ENCODE measurements at places on chromosomes 12 and 14. TPM values are rescaled to one million over a fixed set of nuclear protein-coding genes. Genes with fewer than 3 reads are reported as not detected.

GRCh38 chr12:55666508-55666907 is 29.8 kb downstream of the OR10P1 start:
- DNase-seq, result no peak

GRCh38 chr12:49283541-49284429 is 11.2 kb upstream of the PRPH start:
- DNase-seq, result no peak

The ZBTB39 gene
- total RNA-seq, result 3.0 TPM

DNA sequence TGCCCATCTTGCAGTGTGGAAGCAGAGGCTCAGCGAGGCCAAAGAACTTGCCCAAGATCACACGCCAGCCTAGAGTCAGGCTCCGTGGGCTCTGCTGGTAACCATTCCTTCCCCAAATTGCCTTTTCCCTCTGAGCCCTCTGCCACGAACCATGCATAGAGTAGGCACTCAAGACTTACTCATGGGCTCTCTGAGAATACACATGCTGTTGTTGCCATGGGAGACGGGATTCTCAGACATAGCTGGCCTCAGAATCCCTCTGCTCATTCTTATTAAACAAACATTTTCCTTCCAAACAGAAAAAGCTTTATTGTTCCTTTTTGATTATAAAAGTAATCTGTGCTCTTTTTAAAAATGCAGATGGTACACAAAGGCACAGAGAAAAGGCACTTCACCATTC is 52.5 kb upstream of the WSCD2 start:
- no peak for DNase-seq

The B4GALNT3 gene
- total RNA-seq, result 32.1 TPM

GRCh38 chr14:68692216-68692615 is 100.7 kb downstream of the ZFP36L1 start:
- no peak for DNase-seq

GRCh38 chr12:131810726-131811125 is 17.5 kb upstream of the MMP17 start:
- peak; percentile 5 for DNase-seq

GRCh38 chr12:19910681-19911080 is 457.7 kb upstream of the PDE3A start:
- DNase-seq, result no peak

- DNase-seq, result no peak
These were observed 4.1 kb downstream of the TSHR start for GRCh38 chr14:80959496-80959895.

GRCh38 chr14:68695326-68695768 is 97.5 kb downstream of the ZFP36L1 start:
- no peak for DNase-seq

GRCh38 chr12:12070674-12071656 is at the start of gene BCL2L14:
BCL2L14 (plus strand) TSS chr12:12070939; CDS start chr12:12079306, 8,367 bp downstream.
- DNase-seq, result no peak

DNA sequence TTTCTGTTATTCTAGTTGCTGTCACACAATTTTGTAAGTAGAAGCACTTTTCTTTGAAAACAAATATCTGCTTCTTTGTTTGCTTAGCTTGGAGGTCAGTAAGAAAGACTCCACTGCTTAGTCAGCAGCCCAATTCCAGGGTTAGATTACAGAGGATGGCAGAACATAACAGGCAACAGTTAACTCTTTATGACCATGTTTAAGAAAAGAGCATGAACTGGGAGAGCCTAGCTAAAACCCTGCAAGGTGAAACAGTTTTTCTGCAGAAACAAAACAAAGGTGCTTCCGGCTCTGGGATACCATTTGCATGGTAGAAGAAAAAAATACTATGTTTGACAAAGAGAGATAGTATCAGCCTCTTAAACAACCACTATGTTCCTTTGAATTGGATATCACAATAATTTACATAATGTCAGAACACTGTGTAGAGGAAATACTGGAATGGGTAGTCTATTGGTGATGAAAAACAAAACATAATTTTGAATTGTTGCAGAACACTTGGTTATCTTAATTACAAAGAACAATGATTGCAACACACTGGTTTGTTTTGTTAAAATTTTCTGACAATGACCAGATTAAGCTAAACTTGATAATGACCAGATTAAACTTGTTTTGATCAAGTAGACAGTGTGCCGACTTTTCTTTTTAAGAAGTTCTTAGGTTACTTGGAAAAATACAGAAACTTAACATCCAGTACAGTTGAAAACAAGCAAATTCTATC is 22.4 kb upstream of the PPM1H start:
- no peak for DNase-seq

The MGAT4C gene
- total RNA-seq, result 2.6 TPM

The LBHD2 gene
- total RNA-seq, result not detected

The KRT78 gene
- total RNA-seq, result not detected

The CLEC2A gene
- not detected for total RNA-seq

- no peak for DNase-seq
These were observed 2.7 kb upstream of the NUAK1 start for GRCh38 chr12:106141452-106141851.

DNA sequence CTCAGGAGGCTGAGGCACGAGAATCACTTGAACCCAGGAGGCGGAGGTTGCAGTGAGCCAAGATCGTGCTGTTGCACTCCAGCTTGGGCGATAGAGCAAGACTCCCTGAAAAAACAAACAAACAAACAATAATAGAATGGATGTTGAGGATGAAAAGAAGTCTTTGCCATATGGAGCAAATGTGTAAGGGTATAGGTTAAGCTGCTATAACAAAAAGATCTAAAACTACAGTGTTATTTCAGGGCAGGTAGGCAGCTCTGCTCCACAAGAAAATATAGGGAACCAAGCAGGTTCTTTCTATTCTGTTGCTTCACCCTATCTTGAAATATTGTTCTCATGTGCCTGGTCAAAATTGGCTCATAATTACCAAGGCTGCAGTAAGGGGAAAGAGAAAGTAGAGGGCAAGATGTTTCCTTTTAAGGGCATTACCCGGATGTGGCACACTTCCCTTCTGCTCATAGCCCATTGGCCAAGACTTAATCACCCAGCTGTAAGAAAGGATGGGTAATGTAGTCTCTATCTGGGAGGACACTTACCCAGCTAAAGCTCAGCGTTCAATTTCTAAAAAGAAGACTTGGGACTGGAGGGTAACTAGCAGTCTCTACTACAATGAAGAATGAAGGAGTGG is 23.5 kb downstream of the SDSL start:
- DNase-seq, result no peak

The OR4E2 gene
- not detected for total RNA-seq

DNA sequence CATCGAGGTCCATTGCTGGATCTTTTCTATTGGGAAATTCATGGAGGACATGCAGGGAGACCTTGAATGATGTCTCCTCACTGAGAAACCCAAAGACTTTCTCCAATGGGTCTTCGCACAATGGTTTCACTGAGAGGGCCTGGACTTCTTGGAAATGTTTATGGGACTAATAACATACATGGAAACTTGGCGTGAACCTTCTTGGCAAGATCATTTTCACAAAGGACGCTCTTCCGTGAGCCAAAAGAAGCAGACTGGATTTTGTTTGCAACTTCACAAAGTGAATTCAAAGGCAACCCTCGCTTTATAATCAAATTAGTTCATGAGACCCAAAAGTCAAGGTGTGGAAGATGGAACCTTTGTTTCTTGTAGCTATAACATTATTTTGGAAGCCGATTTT is 154.4 kb downstream of the TMEM132C start:
- no peak for DNase-seq

DNA sequence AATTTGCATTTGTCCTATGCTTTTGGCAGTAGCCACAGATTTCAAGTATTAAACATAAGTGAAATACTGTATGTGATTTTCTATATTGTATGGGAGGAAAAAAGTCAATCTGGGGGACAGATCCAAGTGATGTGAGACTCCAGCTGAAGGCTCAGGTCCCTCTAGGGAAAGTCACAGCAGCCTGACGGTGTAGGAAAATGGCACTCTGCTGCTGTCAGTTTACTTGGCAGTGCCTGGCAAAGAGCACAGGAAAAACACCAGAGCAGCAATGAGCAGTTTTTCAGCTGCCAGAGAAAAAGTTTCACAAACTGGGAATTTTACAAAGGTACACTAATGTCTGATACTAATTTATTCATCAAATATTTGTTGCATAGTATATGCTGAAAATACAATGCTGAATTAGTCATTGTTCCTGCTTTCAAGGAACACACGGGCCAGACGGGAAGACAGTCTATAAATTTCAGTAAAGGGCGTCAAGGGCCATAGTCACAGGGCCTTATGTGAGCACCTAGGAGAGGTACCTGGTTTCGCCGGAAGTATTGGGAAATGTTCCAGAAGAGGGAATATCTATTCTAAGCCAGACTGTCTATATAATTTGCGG is 66.2 kb upstream of the SLC38A2 start:
- no peak for DNase-seq

- no peak for DNase-seq
These were observed 80.0 kb downstream of the CIT start for GRCh38 chr12:119797090-119797489.

DNA sequence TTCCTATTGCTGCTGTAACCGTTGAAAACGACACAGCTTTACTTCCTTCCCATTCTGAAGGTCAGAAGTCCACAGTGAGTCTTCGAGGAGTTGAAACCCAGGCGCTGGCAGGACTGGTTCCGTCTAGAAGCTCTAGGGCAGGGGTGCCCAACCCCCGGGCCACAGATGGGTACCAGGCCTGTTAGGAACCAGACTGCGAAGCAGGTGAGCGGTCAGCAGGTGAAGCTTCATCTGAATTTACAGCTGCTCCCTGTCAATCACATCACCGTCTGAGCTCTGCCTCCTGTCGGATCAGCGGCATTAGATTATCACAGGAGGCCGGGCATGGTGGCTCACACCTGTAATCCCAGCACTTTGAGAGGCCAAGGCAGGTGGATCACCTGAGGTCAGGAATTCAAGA is 12.6 kb upstream of the SFSWAP start:
- no peak for DNase-seq

DNA sequence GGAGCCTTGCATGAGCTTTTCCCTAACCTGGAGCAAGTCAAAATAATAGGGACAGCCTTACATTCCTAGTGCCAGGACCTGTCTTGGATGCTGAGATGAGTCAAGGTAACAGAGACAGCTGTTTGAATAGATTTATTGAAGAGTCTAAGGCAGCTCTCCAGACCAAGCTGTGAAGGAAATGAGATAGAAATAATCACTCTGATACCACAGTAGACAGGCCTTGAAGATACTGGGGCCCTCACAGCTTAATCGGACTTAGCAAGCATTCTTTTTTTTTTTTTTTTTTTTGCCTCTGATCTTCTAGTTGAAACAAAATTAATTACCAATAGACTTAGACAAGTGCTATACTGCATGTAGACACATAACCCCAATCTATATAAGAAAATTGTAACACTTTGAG is 3.1 kb upstream of the RNASE9 start:
- no peak for DNase-seq

The DACT1 gene
- 2.4 TPM for total RNA-seq

- DNase-seq, result no peak
These were observed 52.1 kb downstream of the CCDC88C start for GRCh38 chr14:91365552-91365951.

The FAM181A gene
- total RNA-seq, result not detected

The NFATC4 gene
- total RNA-seq, result 25.6 TPM

DNA sequence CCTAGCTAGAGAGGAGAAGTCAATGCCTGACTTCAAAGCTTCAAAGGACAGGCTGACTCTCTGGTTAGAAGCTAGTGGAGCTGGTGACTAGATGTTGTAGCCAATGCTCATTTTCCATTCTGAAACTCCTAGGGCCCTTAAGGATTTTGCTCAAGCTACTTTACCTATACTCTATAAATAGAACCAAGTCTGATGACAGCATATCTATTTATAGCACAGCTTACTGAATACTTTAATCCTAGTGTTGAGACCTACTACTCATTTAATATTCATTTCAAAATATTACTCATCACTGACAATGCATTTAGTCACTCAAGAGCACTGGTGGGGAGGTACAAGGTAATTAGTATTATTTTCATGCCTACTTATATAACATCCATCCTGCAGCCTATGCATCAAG is 137.2 kb upstream of the PELI2 start:
- DNase-seq, result no peak

DNA sequence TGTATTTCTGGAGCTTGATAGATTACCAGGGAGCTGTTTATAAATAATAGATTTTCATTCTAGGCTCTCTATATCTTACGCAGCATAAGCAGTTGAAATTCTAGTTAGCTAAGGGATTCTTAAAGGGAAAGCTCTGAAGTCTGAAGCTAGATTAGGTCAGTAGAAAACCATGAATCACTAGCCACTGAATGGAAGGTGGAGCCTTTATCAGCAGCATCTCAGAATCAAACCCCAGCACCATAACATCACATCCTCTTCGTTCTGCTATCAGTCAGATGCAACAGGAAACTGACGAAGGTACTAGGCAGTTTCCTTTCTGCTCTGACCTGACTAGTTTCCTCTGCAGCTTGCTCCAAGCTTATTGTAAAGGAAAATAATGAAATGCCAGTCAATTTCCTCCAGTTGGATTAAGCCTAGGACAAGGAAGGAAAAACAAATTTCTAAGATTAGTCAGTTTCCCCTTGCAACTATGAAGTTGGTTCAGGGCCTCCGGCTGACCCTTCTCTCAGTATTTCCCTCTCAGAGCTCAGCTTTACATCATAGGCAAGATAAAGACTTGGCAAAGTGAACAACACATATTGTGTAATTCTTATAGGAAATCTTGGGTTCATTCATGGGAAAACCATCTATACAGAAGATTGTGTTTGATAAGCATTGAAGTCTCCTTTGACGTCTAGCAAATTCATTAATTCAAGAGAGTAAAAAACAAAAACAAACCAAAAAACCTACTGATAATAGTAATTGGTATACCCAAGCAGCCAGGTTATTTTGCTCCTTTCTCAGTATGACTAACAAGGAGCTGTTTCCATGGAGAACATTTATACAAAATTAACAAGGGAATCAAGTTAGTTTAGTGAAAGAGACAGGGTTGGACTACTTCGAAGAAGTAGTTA is 43.4 kb upstream of the CFAP54 start:
- DNase-seq, result no peak

- DNase-seq, result no peak
These were observed 196.6 kb upstream of the DIO3 start for GRCh38 chr14:101364503-101365328.

- DNase-seq, result peak; percentile 62
These were observed 226.3 kb upstream of the NOS1 start for GRCh38 chr12:117587631-117588287.

DNA sequence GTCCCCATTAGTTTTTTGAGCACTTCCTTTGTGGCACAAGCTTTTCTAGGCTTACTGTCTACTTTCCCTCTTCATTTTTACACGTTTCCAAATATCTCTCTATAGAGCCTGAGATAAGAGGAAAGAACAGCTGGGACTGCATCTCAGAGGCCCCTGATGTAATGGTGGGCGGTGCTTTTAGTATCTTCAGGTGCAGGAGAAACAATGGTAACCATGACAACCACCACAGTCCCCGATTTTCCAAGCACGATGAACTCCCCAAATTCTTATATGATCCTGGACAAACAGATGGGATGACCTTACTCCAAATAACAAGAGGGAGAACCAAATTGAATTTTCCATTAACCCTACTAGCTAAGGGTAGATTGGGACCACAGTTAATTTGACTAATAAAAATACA is 103.3 kb downstream of the AEBP2 start:
- no peak for DNase-seq

The EMP1 gene
- total RNA-seq, result 99.9 TPM

The STAC3 gene
- total RNA-seq, result 1.2 TPM

Data from Right ventricle myocardium superior (tissue), 1 donor.